Cerebellar nuclear complex (tissue), 1 donor: ENCODE measurements at places on chromosomes 3 and 15.

- no peak for DNase-seq
Measured at GRCh38 chr3:106715286-106715685, 662.0 kb upstream of the CCDC54 start.

GRCh38 chr15:43067717-43068461, 37.9 kb downstream of the UBR1 start:
- DNase-seq: no peak

DNA sequence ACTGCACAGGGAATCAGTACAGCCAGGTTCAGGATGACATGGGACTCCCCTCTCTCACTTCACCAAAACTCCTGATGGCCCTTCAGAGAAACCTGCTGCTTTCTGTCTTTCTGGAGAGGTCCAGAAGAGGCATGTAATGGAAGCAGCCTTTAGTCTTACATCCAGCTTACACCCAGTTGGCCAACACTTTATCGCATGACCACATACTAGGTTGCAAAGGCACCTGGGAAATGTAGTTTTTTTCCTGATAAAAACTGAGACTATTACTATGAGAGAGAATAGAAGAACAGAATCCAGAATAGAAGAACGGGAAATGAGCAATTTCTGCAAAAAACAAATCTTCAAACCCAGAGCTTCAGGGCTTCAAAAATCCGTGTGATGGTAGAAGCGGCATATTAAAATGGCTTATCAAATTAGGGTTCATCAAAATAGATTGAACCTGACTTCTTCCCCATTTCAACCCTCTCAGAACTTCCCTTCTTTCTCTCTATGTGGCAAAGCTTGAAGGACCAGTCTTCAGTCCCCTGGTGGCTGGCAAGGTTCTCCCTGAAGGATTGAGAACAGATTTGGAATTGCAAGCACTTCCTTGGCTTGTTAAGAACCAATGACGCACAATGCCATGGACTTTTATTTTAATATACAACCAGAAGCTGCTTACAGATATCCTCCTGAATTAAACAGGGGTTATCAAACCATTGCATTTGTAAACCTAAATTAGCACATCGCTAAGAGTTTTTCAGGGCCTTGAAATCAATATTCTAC, 34.4 kb downstream of the CORO2B start:
- no peak for DNase-seq

DNA sequence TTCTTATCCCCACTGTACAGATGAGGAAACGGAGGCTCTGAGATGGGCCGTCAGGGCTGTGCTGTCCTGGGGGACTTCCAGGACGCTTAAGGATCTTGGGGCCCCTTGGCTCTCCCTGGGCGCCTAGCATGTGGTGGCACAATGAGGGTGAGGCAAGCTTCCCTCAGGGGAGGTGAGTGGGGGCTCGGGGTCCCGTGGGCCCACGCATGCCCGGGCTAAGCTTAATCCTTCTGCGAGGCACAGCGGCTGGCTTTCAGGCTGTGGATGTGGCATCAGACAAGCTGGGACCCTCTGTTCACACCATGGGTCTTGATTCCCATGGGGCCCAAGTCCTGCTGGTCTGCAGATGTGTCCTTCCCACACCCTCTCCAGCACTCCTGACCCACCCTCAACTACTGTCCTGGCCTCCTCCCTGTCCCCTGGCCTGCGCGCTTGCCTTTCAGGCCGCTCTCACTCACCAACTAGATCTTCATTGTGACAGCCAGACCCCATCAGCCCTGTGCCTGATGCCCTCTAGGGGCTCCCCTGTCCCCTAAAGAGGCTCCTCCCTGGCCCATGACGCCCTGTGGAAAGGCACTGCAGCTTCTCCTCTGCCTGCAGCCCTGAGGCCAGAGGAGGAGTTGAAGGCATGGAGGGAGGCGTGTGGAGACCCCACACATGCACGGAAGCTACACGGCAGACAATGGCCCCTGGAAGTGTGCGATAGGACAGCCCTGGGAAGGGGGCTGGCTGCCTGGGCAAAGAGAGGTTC, 11.3 kb downstream of the DUSP7 start:
- no peak for DNase-seq

GRCh38 chr3:139639662-139640061, 38.1 kb downstream of the NMNAT3 start:
- no peak for DNase-seq

- DNase-seq: no peak
Measured at GRCh38 chr15:41798607-41799487, 24.6 kb downstream of the MAPKBP1 start.

GRCh38 chr3:17901893-17902292, 159.5 kb upstream of the TBC1D5 start:
- no peak for DNase-seq

DNA sequence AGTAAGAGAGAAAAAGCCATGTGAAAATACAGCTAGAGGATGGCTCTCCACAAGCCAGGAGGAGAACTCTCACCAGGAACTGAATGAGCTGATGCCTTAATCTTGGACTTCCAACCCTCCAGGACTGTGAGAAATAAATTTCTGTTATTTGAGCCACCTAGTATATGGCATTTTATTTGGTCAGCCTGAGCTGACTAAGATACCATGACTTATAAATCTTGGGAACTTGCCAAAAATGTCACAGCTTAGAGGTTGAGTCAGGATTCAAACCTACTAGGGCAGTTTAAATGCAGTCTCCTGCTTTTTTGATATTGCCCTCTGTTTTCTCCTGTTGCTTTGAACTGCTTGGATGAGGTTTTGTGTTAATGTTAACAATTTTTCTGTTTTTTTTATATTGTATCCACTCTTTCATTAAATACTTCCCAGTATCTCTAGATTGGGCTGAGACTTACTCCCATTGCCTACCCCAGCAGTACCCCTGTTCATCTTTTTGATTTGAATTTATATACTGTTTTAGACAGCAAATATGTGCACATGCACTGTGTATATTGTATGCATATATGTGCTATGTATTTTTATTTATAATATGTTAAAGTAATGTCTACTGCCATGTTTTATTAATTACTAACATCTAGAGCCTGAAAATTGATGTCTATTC, 1223.2 kb downstream of the OTOL1 start:
- DNase-seq: no peak

DNA sequence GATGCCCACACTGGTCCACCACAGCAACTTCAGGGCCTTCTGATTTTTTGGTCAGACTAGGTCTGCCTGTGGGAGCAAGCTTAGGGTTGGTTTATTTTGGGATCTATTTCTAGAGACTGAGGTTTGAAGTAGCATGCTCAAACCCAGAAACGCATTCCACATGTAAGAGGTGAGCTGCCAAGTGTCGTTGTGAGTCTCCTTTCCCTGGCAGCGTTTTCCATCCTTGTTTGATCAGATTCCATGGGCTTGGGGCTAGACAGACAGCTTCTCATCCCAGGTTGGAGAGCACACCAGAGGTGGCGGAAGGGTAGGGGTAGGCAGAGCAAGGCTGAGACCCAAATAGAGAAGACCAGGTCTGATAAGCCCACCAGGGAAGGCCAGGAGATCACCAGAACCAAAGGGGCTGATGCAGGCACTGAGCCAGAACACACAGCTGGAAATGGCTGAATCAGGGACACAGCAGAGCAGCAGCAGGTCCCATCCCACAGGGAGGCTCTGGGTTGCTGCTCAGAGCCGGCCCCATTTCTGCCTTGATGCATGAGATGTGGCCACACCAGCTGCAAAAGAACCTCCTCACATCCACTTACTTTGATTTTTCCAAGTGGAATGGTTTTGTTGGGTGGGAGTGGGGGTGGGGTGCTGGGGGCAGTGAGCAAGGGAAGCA, 186.8 kb downstream of the THSD4 start:
- no peak for DNase-seq

DNA sequence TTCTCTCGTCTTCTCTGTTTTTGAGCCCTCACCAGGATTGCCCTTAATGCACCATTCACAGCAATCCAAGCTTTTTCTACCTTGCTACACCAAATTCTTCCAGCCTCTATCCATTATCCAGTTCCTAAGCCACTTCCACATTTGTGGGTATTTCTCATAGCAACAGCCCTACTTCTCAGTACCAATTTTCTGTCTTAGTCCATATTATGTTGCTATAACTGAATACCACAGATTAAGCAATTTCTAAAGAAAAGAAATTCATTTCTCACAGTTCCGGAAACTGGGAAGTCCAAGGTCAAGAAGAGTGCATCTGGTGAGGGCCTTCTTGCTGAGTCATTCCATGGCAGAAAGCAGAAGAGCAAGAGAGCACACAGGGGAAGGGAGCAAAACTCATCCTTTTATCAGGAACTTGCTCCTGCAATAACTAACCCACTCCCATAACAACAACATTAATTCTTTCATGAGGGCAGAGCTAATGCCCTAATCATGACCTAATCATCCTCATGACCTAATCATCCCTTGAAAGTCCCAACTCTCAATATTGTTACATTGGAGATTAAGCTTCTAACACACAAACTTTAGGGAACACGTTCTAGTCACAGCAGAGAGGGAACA, 9.7 kb upstream of the EIF1B start:
- DNase-seq: no peak

DNA sequence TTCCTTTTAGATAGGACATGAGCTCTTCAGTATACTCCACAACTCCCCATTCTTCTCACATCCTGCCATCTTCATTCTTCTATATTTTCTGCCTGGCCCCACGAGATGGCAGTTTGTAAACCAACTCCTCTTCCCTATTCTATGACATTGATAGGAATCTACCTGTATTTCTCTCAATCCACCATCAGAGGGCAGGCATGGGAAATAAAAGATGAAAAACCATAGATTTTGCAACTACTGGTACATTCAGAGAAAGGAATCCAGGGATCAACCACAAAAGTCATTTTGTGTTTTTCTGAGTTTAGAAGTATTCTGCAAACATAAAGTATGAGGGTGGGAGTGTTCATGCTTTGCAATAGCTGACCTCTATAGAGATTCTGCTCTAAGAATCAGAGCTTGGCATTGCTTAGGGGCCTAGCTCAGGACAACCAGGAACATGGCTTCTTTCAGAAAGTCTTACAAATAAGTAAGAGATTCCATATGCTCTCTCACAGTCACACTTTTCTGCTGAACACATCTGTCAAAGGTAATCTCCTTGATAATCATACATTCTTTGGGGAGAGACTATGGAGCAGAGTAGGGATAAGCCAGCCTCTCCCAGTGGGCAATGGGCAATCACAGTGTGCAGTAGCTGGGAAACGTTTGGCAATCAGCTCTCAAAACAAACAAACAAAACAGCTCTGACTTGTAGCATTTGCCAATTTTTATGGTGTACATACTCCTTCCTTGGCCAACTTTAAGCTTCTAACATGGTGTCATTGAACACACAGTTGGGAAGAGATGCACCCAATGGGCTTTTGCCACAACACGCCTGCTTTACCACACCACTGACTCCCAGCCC, 43.1 kb upstream of the SLC25A36 start:
- no peak for DNase-seq

- DNase-seq: no peak
Measured at GRCh38 chr15:92884436-92885223, 15.5 kb upstream of the CHD2 start.

DNA sequence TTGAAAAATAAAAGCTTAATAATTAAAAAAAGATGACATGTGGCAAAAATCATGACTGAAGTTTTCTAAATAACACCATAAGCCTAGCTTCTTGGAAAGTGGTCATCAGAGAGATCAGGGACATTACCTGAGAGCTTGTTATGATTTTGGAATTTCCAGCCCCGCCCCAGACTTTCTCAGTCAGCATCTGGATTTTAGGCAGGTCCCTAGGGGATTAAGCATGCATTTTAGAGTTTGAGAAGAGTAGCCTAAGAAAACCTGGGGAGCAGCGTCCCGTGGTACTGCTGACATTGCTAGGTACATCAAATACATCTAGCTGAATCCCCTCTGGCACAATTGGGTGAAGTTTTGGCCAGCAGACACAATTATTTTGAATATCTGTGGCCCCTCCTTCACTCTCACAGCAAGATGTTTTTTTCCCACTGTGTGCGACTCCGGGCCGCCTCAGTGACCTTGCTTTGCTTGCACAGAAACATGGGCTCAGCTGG, 58.7 kb upstream of the MEF2A start:
- DNase-seq: no peak

GRCh38 chr15:80698676-80699075, 3.6 kb downstream of the ABHD17C start:
- no peak for DNase-seq

DNA sequence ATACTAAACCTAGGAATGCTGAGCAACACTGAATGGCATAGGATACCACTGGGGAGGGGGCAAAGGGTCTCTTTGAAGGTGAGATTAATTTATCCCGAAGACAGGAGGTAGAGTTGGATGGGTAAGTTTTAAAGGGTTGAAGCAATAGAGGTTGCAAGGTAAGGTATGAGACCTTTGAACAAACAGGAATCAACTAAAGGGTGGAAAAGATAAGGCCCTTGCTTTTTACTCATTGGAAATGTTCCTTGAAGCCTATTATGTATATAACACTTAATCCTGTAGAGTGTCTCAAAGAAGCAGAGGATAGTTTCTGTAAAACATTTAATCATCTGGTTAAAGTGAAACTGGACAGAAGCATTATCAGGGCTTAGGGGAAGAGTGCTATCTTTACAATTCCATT, 5.7 kb downstream of the ABHD5 start:
- no peak for DNase-seq
